Erythroblast (primary cell): ENCODE measurements at places on chromosomes 13 and 19.
A peak's percentile ranks its signal among the peaks of the same experiment; 100 is the strongest.

DNA sequence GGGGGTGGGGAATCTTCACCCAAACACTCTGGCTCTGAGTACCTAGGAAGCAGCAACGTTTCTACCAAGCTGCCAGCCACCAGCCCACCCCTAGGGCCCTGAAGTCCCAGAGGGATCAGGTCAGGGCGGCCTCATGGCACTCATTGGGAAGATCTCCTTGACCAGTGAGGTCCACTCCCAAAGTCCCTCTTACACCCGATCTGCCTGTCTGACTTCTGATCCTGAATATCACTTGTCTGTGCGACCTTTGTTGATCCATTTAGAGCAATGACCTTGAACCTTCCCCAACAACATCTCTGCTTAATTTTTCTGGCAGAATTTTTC lies 2.1 kb upstream of the GNA15 start:
- no peak for DNase-seq

- peak; percentile 57 for DNase-seq
Measured at GRCh38 chr19:49851456-49852259, 699 bp downstream of the PTOV1 start.

DNA sequence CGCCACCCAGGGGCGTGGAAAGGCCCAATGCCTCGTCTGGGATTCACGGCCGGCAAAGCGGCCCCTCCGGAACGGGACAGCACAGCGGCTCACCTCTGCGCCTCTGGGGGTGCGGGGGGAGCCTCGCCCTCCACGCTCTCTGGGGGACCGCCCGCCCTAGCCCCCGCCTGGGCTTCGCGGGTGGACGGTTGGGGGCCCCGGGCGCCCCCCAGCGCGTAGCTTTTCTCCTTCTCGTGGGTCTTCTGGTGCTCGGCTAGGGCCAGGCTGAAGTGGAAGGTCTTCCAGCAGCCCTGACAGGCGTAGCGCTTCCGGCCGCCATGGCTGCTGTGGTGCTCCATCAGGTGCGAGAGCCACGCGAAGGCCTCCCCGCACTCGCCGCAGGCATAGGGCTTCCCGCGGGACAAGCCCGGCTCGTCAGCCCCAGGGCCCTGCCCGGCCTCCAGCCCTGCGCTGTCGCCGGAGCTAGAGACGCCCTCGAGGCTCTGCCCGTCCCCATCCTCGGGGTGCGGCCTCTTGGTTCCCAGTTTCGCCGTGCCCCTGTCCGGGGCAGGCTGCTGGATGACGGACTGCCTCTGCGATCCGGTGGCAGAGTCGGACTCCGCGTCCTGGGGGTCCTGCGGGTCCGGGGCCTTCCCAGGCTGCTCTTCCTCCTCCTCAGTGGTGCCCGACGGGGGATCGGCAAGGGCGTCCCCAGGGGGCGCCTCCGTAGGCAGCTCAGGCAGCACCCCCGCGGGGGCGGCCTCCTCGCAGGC lies 13.3 kb downstream of the ZSCAN18 start:
- DNase-seq, result no peak

- no peak for DNase-seq
Measured at GRCh38 chr13:62524498-62524897, 1108.8 kb upstream of the PCDH20 start.
